Cortex of kidney (tissue), 1 donor: ENCODE measurements at places on chromosomes 5 and 9.

DNA sequence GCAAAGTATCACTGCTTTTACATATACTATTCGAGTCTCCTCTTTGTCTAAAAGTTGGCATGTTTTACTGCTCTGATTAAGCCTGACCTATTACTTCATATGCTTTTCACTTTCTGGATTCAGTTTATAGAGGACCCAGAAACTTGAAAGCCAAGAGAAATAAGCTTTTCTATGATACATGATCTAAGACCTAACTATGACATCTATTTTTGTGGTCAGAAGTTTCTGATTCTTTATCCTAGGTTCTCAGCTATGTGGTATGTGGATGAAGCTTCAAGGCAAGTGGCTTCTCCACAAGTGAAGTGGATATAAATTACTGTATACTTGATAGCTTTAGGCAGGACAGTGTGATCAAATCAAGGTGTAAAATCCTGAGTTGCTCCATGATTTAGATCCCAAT is 6.3 kb downstream of the EDIL3 start:
- no peak for DNase-seq

- DNase-seq, result no peak
Observed at GRCh38 chr9:130823435-130823834, 11.6 kb upstream of the ABL1 start.

- no peak for DNase-seq
Observed at GRCh38 chr5:43099640-43100039, 21.1 kb upstream of the ZNF131 start.

- no peak for DNase-seq
Observed at GRCh38 chr9:91658513-91659105, 235.0 kb upstream of the NFIL3 start.

DNA sequence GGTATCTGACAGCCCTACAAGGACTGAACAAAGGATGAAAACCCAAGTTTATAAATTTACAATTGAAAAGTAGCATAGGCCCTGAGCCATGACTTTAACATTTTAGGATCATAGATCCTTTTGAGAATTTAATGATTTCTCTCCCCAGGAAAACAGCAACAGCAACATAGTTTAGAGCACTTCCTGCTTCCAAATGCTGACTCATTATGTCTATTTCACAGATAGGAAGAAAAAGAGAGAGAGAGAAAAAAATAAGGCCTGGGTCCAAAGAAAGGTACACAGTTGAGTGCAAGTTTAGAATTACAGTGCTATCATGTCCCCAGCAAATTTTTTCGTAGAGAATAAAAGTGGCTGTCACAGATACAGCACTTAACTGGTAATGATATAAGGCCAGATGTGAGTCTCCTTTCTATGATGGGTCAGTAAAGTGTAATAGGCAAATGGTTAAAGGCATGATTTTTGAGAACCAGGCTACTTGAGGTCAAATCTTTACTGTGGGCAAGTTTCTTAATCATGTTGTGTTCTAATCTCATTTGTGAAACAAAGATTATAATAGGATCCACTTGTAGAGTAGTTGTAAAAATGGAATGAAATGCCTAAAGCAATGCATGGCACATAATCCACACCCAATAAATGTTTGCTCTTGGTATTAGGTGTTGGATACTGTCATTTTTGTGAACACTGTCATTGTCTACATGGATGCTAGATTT is 12.3 kb upstream of the PPP2R2B start:
- no peak for DNase-seq

DNA sequence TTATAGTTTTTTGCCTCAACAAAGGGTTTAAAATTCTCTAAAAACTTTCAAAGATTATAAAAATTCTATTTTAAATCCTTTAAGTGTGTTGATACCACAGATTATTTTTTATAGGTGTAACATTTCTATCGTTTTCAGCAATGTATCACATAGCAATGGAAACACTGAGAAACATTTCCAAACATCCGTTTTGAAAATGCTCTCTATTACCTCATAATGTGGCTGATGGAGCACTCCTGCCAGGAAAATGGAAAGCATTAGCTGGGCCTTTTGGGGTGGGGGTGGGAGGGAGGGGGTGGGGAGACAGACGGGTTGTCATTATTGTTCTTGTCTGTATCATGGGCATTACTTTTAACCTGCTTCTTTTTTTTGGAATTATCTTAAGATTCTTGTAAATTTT is 516.5 kb downstream of the ACTL7B start:
- DNase-seq, result no peak

- no peak for DNase-seq
Observed at GRCh38 chr9:84140535-84141101, 160.0 kb downstream of the RMI1 start.

DNA sequence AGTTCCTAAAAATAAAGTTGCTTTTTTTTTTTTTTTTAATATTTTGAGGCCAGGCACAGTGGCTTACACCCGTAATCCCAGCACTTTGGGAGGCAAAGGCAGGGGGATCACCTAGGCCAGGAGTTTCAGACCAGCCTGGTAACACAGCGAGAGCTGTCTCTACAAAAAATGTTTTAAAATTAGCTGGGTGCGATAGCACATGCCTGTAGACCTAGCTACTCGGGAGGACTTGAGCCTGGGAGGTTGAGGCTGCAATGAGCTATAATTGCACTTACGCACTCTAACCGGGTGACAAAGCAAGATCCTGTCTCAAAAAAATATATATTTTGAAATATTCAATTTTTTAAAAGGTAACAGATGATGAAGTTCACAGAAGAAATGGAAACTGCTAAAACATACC is 22.9 kb downstream of the GOLPH3 start:
- DNase-seq, result no peak

- DNase-seq, result no peak
Observed at GRCh38 chr9:97487107-97487506, 14.4 kb upstream of the TMOD1 start.

DNA sequence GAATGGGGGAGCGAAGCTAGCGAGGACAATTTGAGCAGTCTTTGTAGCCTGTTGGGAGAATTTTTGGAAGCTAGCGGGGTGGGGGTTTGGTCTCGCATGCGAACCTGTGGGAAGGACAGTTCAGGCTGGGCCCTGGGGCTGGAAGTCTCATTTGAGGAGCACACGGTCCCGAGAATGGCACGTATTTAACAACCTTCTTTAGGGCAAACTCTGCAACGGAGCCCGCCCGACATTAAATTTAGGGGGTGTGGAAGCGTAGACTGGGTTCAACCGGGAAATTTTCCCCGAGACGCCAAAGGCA is 35.2 kb upstream of the NFIB start:
- no peak for DNase-seq

- no peak for DNase-seq
Observed at GRCh38 chr9:106697390-106697749, 165.6 kb upstream of the ZNF462 start.

DNA sequence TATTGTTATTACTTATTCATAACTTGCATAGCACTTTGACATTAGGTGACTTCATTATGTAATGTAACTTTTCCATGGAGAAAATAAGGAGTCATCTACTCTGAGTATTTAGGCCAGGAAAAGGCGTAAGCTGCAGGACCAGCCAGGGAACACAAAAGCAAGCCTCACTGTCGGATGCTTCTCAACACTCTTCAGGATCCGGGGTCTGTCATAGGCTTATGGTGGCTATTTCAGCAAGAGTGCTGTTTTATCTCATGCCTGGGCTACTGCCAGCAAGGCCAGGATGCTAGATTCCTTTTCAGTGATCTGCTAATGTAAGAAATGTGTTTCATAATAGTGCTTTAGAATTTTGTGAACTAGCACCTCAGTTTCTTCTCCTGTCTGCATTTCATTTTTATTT is 162.4 kb downstream of the CHSY3 start:
- DNase-seq, result no peak

DNA sequence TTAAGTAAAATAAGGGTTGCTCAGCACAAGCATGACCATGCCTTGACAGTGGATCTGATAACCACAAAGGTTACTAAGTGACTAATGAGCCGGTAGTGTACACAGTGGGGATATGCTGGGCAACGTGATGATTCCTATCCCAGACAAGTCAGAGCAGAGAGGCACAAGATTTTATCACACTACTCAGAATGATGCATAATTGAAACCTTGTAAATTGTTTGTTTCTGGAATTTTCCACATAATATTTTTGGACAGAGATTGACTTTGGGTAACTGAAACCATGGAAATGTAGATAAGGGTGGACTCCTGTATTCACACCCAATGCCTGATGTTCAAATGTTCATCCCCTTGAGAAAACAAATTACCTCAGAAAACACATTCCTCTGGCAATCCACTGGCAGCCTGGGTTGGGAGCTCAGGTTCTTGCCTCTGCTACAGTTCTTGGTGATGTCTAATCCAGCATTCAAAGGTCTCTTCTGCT is 16.2 kb upstream of the ERAP1 start:
- DNase-seq, result no peak
